ENCODE measurements at places on chromosomes 5 and 9.

GRCh38 chr9:88280816-88281382 is 107.3 kb upstream of the SPIN1 start:
- DNase-seq = no peak

- DNase-seq = no peak
These were observed 498.6 kb downstream of the CHSY3 start for GRCh38 chr5:130402906-130403305.

DNA sequence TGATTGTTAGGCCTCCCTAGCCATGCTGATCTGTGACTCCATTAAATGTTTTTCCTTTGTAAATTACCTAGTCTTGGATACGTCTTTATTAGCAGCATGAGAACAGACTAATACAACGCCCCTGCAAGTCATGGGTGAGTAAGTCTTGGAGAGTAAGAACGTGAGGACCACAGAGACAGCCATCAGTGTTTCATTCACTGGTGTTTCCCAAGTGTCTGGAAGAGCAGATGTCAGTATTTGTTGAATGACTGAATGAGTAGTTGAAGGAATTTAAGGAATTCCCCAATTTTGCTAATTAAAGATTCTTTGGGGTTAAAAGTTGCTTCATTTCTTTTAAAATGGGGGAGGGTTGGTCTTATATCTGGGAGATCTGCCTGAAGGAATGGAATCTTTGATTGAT is 178.8 kb downstream of the TRIO start:
- DNase-seq = no peak

DNA sequence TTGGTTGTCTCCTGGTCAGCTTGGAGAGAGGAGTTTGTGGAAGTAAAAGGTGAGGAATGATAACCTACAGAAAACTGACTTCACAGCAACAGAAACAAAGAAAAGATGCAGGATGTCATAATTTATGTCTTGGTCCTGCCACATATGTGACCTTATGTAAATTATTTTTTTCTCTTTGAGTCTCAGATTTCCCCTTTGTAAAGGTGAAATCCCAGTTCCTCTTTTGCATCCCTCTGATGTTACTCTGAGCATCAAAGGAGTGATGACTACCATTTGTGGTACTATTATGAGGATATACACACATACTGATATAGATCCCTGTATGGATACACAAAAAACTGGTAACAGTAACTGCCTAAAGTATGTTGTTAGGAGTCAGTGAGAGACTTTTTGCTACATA is 1.4 kb upstream of the THG1L start:
- no peak for DNase-seq

DNA sequence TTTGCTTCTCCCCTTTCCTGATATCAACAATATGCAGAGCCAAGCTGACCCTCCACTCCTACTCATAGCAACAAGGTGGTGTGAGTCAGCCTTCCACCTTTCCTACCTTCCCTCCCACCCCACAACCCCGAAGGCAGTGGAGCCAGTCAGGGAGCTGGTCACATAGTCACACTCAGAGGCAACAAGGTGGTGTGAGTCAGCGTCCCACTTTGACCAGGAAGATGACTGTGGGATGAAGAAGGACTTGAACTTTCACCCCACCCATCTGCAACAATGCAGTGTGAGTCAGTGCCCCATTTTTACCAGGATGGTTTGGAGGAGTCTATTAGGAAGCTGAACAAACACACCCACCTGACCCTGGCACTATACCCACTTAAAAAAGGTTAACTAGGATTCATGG is 30.1 kb upstream of the ZNF782 start:
- peak; percentile 73 for DNase-seq

DNA sequence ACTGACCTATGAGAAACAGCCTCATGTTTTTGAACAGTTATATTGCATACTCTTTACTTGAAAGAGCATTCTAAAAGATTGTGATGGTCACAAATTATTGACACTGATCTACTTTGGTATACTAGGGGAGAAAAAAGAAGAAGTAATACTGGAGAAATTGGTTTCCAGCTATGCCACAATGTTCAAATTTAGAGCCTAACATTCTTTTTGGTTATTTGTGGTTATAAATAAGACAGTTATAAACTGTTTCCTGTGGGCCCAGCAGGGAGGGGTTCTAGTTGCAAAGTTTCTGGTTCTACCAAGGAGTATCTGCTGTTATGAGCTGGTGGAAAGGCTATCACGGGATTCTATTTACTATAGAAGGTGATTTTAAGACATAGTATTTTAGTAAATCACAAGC is 4.8 kb downstream of the CWC27 start:
- no peak for DNase-seq

DNA sequence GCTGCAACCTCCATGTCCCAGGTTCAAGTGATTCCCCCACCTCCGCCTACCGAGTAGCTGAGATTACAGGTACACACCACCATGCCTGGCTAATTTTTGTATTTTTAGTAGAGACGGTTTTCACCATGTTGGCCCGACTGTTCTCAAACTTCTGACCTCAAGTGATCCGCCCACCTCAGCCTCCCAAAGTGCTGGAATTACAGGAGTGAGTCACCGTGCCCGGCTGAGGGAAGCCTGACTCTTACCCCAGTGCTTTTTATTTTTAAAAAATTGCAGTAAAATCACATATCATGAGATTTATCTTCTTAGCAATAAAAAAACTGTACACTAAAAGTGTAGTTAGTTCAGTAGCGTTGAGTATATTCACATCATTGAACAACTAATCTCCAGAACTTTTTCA is 105.3 kb downstream of the SLIT3 start:
- DNase-seq = no peak

DNA sequence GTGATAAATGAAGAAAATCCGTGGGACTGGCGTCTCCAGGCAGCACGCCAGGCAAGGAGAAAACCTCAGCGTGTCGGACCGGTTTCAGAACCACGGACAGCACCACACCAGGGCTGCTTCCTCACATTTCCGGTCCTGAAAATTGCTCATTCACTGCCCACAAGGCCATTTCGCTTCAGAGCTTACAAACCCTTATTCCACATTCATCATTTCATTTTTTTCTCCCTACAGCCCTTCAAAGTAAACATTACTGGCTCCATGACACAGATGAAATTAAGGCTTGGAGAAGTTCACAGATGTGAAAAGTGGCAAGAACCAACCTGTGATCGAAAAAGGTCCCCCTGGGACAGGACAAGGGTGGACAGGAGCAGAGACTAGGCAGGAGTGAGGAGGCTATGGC is 1.5 kb upstream of the GPRIN1 start:
- peak; percentile 86 for DNase-seq
